Panc1 (cell line): ENCODE measurements at places on chromosomes 6 and 20.

DNA sequence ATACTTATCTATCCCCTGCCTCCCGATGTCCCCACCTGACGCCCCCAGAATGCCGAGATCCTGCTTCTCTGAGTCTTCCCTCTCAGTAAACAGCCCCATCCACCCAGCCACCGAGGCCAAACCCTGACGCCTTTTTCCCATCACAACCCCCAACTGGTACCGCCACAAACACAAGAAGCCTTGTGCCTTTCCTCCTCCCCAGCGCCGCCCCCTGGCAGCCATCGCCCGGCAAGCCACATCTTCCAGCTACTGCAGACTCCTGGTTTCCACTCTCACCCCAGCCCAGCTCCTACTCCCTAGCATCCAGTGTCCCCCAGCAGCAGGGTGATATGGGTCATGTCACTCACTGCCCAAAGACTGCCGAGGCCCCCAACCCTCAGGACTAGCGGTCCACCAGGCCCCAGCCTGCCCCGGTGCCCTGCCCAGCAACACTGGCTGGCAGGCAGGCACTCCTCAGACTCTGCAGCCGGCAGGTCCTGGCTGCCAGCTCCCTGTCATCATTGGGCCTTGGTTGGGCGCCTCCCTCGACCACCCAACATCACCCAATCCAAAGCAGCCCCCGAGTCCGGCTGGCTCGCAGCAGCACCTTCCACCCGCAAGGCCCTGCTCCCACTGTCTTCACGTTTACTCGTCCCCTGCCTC, 11.2 kb downstream of the TCFL5 start:
- no peak for DNase-seq

DNA sequence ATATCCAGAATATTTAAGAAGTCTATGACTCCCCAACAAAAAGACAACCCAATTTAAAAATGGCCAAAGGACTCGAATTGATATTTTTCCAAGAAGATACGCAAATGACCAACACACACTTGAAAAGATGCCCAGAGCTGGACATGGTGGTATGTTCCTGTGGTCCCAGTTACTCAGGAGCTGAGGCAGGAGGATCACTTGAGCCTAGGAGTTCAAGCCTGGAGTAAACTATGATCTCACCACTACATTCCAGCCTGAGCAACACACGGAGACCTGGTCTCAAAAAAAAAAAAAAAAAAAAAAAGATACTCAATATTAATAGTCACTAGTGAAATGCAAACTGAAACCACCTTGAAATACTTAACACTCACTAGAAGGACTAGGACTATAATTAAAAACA, 12.2 kb upstream of the ARMC2 start:
- no peak for DNase-seq

GRCh38 chr6:125808060-125808459, 17.3 kb downstream of the NCOA7 start:
- DNase-seq = no peak

DNA sequence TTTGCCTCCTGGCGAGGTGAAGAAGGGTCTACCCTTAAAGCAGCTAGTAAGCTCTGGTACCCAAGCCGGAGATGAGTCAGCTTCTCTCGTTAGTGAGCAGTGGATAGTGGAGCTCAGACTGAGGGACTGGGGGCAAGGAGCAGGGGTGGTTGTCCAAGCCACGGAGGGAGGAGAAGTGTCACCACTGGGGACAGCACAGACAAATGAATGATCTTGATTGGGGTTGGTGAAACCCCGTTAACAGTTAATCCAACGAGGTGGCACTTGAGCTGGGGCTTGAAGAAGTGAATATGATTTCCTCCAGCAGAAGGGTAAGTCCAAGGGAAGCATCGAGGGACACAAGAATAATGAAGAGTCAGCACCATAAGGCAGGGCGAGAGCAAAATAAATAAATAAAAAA, 43.0 kb downstream of the JARID2 start:
- no peak for DNase-seq

DNA sequence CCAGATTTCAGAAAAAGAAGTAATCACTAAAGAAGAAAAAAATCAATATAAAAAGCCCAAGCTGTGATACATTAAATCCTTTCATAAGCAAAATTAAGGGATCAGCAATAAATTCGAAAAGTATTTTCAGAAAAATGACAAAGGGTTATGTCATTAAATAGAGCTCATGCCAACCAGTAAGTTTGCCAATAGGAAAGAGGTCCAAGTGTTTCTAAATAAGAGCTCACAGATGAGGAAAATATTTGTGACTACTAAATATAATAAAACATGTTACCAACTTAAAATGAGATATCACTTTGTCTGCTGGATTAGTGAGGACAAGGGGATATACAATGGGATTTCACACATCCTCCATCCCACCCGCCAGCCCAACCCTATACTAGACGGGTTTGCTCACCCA, 140.3 kb upstream of the EYA4 start:
- no peak for DNase-seq

GRCh38 chr6:106475284-106475683, 114.8 kb downstream of the CRYBG1 start:
- DNase-seq = no peak

- no peak for DNase-seq
Observed at GRCh38 chr6:81054036-81054435, 698.4 kb downstream of the TENT5A start.

- DNase-seq = no peak
Observed at GRCh38 chr6:30748851-30749540, 4.6 kb upstream of the IER3 start.

GRCh38 chr6:114068116-114068515, 97.2 kb upstream of the HDAC2 start:
- DNase-seq = no peak

DNA sequence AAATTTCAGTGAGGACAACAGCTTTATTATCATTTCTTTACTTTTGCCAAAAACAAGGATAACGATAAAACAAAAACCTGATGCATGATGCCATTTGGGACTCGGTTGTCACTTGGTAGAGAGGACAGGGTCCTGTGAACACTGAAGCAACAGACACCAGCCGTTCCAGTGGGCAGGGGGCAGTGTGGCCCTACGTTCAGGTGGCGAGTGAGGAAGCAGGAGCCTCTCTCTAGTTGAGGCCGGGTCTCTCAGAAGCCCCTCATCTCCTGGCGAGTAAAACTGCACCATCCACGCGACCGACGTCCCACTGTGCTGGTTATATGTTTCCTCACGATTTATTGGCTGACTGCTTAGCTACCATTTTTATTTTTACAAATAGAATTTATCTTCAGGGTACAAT, 231.6 kb downstream of the THBS2 start:
- DNase-seq = no peak

- DNase-seq = no peak
Observed at GRCh38 chr6:2232445-2232844, 13.0 kb downstream of the GMDS start.

DNA sequence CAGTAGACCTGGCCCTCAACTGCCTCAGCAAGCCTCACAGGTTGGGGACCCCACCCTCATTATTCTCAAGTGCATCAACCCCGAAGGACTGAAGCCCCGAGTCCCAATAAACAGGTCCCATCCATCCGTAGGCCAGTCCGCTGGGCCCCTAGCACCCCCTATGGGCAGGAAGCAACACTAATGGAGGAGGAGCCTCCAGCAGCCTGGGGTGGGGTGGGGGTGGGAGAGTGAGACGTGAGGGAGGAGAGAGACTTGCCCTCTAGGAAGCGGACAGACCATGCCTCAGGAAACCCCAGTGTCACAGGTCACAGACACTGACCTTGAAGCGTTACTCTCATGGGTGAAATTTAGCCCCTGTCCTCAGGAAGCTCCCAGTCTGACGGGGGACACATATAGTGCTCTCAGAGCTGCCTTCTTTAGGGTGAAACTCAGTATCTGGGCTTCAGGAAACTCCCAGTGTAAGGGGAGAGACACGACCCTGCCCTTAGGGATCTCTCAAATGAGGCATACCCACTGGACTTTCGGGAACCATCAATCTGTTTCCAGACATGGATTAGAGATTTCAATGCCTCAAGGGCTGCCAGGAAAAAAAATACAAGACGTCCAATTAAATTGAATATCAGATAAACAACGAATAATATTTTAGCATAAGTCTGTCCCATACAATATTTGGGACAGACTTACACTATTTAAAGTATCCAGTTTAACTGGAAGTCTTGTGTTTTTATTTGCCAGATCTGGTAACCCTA, 125.8 kb downstream of the MRPL14 start:
- no peak for DNase-seq
